Heart left ventricle (tissue), 16 donors: ENCODE measurements at places on chromosomes 7 and 10.
A peak's percentile ranks its signal among the peaks of the same experiment; 100 is the strongest.

DNA sequence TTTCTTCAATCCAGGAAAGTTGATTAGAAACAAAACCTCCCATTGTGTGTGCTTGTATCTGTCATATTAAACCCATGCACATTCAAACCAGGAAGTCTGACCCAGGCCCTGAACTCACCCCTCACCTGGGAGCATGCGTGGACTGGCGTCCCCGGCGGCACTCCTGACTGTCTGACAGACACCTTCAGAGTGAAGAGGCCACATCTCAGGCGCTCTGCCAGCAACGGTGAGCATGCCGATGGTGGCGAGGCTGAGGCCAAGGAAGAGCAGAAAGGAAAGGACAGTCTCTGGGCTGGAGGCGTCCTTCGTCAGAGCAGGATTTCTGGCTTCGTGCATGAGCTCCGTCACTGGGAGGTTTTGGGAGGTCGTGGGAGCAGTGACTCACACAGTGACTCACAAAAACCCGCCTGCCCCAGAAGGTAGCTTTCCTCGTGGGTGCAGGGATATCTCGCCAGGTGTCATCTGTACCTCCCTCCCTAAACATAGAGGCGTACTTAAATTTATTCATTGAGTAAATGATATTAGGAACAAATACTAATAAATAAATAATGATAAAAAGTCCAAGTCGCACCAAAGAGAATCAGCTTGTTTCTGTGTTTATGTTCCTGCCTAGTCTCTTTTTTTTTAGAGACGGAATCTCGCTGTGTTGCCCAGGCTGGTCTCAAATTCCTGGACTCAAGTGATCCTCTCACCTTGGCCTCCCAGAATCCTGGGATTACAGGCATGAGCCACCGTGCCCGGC is 13.5 kb downstream of the IQCE start:
- no peak overlapping the region for H3K4me3 ChIP-seq
- H3K27ac ChIP-seq, result no peak overlapping the region
- H3K4me1 ChIP-seq, result peaks cover 3% of the 10 kb centered on the region
- DNase-seq, result no peak
- H3K27me3 ChIP-seq, result no peaks in the 10 kb centered on the region

- H3K27me3 ChIP-seq, result no peaks in the 10 kb centered on the region
- H3K4me3 ChIP-seq, result no peak overlapping the region
- no peaks in the 10 kb centered on the region for H3K36me3 ChIP-seq
- H3K27ac ChIP-seq, result peak overlapping the region; percentile 82
Measured at GRCh38 chr10:4006051-4006450, 221.0 kb upstream of the KLF6 start.

DNA sequence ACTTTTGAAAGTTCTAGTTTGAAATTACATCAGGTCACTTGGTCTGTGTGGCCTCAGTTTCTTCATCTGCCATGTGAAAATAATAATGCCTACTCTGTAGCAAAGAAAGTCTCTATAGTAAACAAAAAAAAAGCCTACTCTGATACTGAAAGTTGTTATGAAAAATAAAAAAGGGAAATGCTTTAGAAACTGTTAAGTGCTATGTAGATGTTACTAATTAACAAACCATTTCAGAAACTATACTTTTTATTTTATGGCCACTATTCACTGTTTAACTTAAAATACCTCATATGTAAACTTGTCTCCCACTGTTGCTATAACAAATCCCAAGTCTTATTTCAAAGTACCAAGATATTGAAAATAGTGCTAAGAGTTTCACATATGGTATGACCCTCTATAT is 50.6 kb downstream of the CFTR start:
- no peaks in the 10 kb centered on the region for H3K4me1 ChIP-seq
- H3K4me3 ChIP-seq, result no peak overlapping the region
- DNase-seq, result no peak
- H3K36me3 ChIP-seq, result no peaks in the 10 kb centered on the region
- no peaks in the 10 kb centered on the region for H3K27me3 ChIP-seq

DNA sequence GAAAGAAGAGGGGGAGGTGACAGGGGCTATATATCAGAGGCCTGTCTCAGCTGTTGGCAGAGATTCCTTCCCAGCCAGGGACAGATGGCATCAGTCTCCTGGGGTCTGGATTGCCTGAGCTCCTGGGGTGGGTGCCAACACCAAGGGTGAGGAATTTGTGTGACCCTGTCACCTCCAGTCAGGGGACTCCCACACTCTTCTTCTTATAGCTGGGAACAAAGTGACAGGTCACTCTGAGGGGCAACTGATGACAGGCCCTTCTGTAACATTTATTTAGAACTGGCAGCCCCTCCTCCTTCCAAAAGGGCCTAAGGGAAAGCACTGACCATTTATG is 53.7 kb upstream of the DUSP5 start:
- no peaks in the 10 kb centered on the region for H3K27me3 ChIP-seq
- DNase-seq, result no peak
- H3K4me1 ChIP-seq, result peaks cover 16% of the 10 kb centered on the region
- H3K27ac ChIP-seq, result peak overlapping the region; percentile 41
- H3K36me3 ChIP-seq, result no peaks in the 10 kb centered on the region

GRCh38 chr7:151715666-151716315 is 161.1 kb downstream of the PRKAG2 start:
- DNase-seq, result no peak
- H3K27ac ChIP-seq, result peak overlapping the region; percentile 97
- H3K36me3 ChIP-seq, result no peaks in the 10 kb centered on the region
- H3K4me1 ChIP-seq, result no peaks in the 10 kb centered on the region
